ENCODE measurements at places on chromosomes 16 and 17.

GRCh38 chr16:1981398-1981836 lies at the start of gene NOXO1:
TSS of gene NOXO1 (minus strand) at chr16:1981469. CDS start at chr16:1981179, 290 bp downstream.
- no peak for DNase-seq

- no peak for DNase-seq
Measured at GRCh38 chr16:85259832-85260167, 147.5 kb upstream of the CIBAR2 start.

- DNase-seq, result no peak
Measured at GRCh38 chr17:1872976-1873375, 43.2 kb downstream of the RPA1 start.

- DNase-seq, result no peak
Measured at GRCh38 chr17:35889818-35890773, 9.9 kb upstream of the CCL5 start.

DNA sequence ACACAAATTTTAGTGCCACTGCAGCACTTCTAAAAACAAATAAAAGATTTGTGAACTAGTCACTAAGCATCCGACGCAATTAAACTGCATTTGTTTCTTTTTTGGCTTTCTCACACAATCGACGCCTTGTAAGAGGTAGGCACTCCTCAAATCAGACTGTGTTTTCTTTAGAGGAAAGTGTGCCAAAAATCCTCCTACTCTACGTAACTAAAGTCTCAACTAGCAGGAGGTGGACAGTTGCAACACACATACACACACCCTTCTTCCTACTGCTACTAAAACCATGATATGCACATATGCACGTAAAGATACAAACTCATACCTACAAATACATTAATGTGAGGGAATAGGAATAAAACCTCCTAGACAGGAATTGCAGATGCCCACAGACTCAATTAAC lies 844.7 kb upstream of the SOX9 start:
- DNase-seq, result no peak

DNA sequence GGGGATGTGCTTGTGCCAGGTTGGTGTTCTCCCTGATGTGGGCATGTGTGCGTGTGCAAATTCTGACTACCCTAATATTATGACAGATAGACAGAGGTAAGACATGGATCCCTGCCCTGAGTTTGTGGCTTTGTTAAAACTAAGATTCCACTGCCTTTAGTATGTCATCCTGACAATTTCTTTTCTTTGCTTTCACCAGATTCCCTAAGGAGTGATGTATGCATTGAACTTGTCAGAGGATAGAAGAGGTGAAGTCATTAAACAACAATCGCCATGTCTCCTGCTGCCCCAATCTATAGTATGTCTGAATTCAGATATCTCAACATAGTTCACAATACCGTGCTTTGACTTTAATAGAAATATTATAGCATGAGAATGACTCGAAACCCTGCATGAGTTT lies 137.1 kb upstream of the ELAC2 start:
- no peak for DNase-seq

Measured in SHP77 (cell line).